A549 treated with Hydrocortisone at 1 μM for 4 hours (cell line): ENCODE measurements at places on chromosomes 12 and 14. TPM values are rescaled to one million over a fixed set of nuclear protein-coding genes. Genes with fewer than 3 reads are reported as not detected.

The ANKS1B gene
- total RNA-seq = 0.61 to 1.0 TPM (median 0.80 TPM) in 5 replicates

The MMP19 gene
- 0.35 to 0.68 TPM (median 0.60 TPM) in 5 replicates for total RNA-seq

The C12orf42 gene
- not detected in 5 replicates for total RNA-seq

The CLEC7A gene
- total RNA-seq = not detected in 5 replicates

The MIP gene
- total RNA-seq = 0.10 to 0.22 TPM (median 0.20 TPM) in 3 of 5 replicates, not detected in the others

The RPGRIP1 gene
- total RNA-seq = 0.09 to 0.25 TPM (median 0.17 TPM) in 5 replicates

The SLCO1B1 gene
- 0.39 to 0.63 TPM (median 0.41 TPM) in 5 replicates for total RNA-seq

The ARMH4 gene
- 0.42 to 1.3 TPM (median 0.74 TPM) in 5 replicates for total RNA-seq

The MSI1 gene
- 1.2 to 1.5 TPM (median 1.3 TPM) in 5 replicates for total RNA-seq
